ENCODE measurements at places on chromosomes 2 and 18.

DNA sequence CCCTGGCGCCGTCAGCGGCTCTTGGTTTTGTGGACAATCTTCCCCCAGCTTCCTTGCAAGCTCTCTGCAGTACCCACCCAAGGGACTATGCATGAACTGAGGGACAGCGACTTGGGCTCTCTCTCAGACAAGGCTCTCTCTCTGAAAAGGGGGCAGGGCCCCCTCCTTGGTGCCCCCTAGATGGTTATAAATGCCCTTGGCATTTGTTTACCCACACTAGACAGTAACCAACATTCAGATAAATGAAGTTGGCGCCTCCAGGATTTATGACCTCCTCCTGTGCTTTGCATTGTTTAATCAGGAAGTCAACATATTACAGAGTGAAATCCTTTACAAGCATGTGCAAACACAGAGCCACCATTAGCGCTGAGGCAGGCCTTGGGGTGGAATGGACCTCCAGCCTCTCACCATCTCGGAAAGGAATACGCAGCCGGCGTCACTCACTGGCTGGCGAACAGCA, 547.4 kb upstream of the ID2 start:
- DNase-seq = no peak

GRCh38 chr2:187078297-187078696, 229.3 kb upstream of the ZSWIM2 start:
- no peak for DNase-seq

GRCh38 chr2:166343467-166343866, 32.3 kb downstream of the SCN9A start:
- DNase-seq = no peak

DNA sequence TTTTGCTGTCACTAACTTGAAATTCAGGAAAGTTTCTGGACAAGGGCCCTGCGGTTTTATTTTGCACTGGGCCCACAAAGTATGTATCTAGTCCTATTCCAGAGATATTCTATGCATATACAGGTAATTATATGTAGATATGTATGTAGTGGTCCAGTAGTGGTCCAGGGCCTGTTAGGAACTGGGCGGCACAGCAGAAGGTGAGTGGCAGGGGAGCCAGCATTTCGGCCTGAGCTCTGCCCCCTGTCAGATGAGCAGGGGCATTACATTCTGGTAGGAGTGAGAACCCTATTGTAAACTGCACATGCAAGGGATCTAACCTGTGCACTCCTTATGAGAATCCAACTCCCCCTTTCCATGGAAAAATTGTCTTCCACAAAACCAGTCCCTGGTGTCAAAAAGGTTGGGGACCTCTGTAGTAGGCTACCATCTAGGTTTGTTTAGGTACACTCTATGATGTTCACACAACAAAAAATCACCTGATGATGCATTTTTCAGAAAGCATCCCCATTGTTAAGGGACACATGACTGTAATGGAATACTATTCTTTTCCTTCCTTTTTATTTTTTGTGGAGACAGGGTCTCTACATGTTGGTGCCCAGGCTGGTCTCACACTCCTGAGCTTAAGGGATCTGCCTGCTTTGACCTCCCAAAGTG, 2.8 kb upstream of the PPP4R3B start:
- DNase-seq = no peak

GRCh38 chr2:241241669-241242068, 53.2 kb downstream of the ANO7 start:
- no peak for DNase-seq

GRCh38 chr2:139296672-139297209, 516.6 kb upstream of the NXPH2 start:
- DNase-seq = no peak

DNA sequence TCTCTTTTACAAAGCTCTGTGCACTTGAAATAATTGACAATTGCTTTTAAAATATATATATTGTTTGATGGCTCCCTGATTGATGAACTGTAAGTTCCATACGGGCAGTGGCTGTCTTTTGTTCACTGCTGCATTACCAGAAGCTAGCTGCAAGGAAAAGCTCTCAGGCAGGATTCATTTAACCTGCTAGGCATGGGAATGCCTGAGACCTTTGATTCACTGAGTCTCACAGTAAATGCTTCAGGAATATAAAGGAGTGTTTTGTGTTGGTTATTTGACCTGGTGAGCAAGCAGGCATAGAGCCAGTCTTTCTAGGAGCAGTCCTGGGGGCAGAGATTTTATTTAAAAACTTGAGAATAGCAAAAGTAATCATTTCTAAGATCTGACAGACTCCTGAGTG, 193.2 kb upstream of the ITGA4 start:
- no peak for DNase-seq

- DNase-seq = no peak
Measured at GRCh38 chr18:5930789-5931188, 35.5 kb upstream of the TMEM200C start.
